ENCODE measurements at places on chromosomes 13 and 19.

DNA sequence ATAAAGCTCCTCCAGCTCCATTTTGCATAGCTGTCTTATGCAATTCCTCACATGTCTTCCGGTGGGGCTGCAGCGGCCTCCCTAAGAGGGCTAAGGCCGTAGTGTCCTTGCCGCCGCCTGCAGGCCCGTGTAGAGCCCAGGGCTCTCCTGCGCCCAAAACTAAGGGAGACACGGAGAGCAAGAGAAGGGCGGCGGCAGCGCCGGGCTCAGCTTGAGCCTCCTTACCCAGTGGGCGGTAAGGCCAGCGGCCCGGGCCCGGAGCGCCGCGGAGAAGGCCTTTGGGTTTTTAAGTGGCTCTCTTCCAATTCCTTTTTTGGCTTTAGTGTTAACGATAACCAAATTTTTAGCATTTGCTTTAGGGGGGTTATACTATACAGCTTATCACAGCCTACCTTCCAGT, 30.1 kb downstream of the ZNF677 start:
- no peak for DNase-seq

DNA sequence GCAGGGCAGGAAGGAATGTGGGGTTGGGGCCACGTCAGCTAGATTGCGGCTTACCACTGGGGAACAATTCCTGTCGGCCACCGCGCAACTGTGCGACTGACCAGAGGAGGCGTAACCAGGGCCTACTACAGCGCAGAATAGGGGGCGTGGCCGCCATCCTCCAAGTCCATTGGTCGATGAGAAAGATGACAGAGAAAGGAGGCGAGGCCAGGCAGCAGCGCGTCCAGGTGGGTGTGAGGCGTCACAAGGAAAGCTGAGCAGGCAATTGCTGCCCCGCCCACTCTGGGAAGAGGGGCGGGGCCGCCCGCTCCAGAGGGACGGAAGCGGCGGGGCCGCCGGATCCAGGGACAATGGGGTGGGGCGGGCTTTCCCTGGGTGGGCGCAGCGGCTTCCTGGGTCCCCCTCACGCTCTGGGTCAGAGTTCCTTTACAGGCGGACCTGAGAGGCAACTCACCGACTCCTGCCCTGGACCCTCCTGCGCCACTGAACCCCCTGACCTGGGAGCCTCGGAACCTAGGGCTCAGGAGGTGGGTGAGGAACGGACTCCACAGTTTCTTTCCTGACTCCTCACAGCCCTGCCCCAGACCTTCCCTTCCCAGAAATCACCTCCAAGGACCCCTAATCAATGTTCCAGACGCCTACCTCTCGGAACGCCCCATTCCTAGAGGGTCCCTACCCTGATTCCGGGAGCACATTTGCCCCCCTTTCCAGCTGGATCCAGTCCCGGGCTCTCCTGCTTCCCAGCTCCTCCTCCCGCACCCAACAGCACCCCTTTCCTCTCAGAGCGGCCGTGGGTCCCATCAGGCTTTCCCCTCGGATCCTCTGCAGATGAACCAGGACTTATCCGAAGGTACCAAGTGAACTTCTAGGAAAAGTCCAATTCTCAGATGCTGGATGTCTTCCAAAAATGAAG, 101.5 kb upstream of the ZNF492 start:
- no peak for DNase-seq

DNA sequence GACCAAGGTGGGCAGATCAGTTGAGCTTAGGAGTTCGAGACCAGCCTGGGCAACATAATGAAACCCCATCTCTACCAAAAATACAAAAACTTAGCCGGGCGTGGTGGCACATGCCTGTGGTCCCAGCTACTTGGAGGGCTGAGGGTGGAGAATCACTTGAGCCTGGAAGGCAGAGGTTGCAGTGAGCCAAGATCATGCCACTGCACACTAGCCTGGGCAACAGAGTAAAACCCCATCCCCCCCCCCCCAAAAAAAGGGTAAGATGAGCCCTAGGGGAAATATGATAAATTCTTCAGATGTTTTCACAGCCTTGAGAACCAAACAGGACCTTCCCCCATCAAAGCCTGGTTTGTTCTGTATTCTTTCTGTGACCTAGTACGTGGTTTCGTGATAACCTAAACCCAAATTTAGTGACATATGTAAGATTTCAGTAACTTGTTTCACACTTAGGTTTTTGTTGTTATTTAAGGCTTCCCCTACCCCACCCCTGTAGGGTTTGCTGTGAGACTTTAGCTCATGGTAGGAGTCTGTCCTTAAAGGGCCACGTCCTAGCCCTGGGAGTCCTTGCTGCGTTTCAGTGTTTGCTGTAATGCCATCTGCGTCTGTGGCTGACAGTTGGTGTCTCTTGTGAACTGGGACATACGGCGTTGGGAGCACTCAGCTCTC, 49.6 kb downstream of the MYO9B start:
- DNase-seq: no peak

DNA sequence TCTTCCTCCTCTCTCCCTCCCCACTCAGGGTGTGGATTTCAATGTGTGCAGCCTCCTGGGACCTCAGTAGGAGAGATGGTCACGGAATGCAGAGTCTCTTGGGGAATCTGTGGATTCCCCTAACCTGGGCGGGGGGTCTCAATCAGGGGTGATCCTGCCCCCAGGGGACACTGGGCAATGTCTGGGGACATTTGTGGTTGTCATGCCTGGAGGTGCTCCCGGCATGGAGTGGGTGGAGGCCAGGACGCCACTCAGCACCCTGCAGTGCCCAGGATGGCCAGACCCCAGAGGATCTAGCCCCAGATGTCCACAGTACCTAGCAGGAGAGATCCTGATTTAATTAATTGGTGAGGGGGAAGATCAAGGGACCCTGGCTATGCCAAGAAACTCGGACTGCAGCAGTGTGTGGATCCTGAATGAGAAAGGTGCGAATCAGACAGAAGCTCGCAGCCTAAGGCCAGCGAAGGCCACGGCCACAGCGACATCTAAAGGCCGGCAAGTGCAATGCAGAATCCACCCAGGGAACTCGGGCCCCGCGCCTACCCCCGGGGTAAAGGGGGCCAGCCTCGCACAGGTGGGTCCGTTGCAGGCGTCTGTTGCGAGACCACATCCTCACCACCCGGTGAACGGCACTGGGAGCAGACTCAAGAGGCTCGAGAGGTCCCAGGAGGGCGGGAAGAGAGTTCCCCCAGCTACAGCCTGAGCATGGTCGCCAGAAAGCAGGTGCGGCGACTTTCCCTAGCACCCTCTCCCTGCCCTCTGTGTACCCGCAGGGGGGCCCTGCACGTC, 88.8 kb downstream of the GNG7 start:
- peak; percentile 66 for DNase-seq

GRCh38 chr19:30161021-30161655, 211.0 kb upstream of the ZNF536 start:
- DNase-seq: no peak

DNA sequence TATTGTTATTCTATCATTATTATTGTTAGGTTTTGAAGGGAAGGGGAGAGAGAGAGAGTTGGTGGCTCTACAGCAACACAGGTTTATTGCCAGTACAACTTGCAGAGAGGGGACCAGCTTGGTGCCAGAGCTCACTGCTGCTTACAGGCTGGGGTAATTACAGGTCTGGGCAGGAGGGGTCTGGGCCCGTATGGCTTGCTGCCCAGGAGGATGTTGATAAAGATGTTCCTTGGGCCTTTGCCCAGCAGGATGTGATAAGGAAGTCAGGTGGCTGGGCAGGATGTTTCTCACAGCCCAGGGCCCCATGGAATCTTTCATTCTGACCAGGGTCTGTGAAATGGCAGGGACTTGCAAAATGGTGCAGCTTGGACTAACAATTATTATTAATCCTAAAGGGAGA, 64.2 kb upstream of the ZNF599 start:
- no peak for DNase-seq

DNA sequence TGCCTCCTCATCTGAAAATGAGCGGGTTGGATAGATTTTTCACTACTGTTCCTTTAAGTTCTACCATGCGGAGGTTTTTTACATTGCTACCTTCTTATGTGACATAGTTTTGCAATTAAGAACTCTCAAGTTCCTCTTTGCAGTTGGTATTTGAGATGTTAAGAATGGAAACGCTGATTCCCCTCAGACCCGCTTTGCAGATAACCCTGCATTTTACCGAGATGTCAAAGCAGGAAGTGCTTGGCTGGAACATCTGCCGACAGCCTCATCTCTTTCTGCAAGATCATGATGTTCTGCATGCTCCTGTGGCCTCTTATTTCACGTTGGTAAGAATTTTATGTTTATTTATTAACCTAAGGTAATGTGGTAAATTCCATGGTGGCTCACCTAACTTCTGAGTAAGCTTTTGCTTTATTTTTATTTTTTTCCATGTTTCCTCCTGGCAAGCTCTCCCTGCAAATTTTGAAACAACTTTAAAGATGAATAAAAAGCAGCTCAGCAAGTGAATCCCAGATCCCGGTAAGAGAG, 22.5 kb downstream of the PABPC3 start:
- no peak for DNase-seq

DNA sequence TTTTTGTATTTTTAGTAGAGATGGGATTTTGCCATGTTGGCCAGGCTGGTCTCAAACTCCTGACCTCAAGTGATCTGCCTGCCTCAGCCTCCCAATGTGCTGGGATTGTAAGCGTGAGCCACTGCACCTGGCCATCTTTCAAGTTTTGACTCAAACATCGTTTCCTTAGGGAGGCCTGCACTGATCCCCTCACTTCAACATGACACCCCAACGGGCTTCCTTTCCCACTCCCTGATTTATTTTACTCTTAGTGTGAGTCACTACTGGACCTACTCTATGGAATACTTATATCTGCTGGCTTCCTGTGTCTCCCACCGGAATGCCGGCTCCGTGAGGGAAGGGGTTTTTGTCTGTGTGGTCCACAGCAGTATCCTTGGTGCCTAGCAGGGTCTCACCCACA, 4.5 kb upstream of the ADAMTS10 start:
- no peak for DNase-seq

GRCh38 chr19:12784871-12785430, 6.3 kb upstream of the JUNB start:
- DNase-seq: peak; percentile 72

- DNase-seq: peak; percentile 83
Observed at GRCh38 chr19:58182577-58182988, 278 bp upstream of the ZNF274 start.

DNA sequence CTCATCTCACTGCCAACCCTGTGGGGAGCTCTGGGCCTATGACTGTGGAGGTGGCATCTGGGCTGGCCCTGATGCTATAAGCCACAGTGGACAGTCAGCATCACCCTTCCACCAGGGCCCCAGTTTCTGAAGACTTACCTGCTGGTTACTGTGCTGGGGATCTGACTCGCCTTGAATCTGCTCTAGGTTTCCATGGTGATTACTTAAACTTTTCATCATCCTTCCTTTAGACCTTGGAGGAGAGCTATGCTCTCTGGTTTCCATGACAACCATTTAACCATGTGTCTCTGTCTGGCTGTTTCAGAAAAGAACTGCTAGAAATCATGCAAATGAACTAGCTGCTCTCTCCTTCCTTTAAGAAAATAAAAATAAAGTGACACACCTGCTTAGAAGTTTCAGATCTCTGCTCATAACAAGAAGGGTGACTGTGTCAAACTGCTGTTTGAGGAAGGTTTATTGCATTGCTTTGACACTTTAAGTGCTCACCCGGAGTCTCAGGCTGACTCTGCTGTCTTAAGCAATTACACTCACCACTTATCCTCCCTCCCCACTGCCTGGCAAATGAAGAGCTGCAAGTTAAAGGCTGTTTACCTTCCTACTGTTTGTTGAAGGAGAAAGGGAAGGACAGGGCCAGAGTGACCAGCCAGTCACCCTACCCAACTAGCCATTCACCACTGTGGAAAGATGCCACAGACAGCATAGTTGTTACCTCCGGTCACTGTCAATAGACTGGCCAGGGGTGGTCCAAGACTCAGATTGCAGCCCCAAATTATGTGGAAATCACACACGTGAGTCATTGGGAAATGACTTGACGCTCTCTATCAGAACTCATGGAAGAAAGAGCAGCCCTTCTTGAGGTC, 87.6 kb downstream of the HSPH1 start:
- no peak for DNase-seq

- peak; percentile 26 for DNase-seq
Observed at GRCh38 chr13:76976490-76976889, 15.4 kb upstream of the CLN5 start.

GRCh38 chr13:39415008-39415802, 187.8 kb downstream of the LHFPL6 start:
- DNase-seq: no peak

- DNase-seq: no peak
Observed at GRCh38 chr13:38862443-38862842, 128.2 kb downstream of the STOML3 start.

All from naive thymus-derived CD8-positive, alpha-beta T cell (primary cell).